ENCODE measurements at places on chromosomes 5 and 9.
A peak's percentile ranks its signal among the peaks of the same experiment; 100 is the strongest.

- DNase-seq: no peak
Measured at GRCh38 chr9:87160148-87161102, 213.1 kb upstream of the GAS1 start.

- no peak for DNase-seq
Measured at GRCh38 chr5:39624268-39624886, 199.6 kb upstream of the DAB2 start.

DNA sequence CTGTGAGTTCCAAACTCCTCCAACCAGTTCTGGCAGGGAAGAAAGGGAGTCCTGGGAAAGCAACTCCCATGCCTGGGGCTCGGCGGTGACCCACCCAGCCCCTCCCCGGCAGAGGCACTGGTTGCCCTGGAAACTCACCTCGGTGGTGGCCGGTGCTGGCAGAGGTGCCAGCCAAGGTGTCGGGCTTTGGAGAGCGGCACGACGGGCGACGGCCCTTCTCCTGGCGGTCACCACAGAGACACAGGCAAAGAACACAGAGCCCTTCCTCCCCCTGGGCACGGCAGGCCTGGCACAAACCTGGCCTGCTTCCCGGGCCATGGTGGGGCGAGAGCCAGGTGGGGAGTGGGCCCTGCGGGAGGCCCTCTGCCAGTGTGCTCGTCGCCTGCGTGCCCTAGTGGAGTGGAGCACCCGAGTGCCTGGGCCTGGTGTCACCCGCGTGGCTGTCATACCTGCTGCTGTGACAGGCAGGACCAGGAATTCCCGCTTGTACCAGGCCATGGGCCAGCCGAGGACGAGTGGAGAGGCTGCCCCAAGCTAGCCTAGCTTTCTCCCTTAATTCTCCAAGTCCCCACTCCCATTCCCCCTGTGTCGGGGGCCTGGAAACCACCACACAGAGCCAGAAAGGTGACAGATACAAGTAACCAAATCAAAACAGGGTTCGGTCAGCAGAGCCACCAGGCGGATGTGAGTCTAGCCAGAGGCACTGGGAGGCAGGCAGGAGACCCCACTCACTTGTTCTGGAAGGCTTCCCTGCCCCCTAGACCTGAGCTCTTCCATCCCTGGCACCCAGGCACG lies 8.2 kb upstream of the RALGDS start:
- no peak for DNase-seq

- DNase-seq: no peak
Measured at GRCh38 chr5:56498759-56499395, 265.7 kb upstream of the ANKRD55 start.

- DNase-seq: no peak
Measured at GRCh38 chr5:31048282-31049270, 144.9 kb upstream of the CDH6 start.

- DNase-seq: peak; percentile 70
Measured at GRCh38 chr5:132369474-132370180, at the start of gene SLC22A5. Gene SLC22A5 (plus strand): TSS chr5:132369710. CDS start chr5:132369973, 263 bp downstream.

- DNase-seq: no peak
Measured at GRCh38 chr9:124282442-124283227, 24.9 kb downstream of the NEK6 start.

DNA sequence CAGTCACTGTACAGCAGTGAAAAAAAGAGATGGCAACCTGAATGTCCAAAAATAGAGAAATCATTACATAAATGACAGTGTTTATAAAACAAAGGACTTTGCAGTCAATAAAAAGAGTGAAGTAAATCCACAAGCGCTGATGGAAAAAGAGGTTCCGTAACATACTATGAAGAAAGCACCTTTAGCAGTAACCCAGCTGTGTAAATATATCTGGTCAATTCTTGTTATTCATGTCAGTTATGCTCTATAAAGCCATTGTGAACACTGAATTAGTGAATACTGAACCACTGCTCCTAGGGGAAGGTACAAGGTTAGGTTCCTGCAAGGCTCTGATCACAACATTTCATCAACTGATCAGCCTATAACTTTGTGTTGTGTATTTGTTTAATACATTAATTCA lies 39.5 kb downstream of the CCNJL start:
- no peak for DNase-seq

DNA sequence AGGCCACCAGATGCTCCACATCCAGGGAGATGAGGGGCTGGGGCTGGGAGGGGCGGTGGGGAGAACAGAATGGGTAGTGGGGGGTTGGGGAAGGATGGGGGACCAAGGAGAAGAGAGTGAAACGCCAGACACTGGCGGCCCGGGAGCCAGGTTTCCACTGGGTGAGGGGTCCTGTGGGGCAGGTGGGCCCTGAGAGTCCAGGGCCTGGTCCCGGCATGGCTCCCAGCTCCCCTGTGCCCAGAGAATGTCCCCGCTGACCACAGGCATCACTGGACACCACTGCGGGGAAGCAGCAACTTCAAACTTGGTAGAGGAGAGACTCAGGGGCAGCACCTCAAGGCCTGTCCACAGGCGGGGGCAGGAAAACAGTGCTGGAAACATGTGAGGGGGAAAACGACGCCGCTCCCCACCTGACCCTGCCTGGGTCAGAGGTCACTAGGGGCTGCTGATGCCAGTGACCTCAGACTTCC lies 13.2 kb downstream of the NINJ1 start:
- DNase-seq: no peak

GRCh38 chr9:18573021-18573556 lies 99.1 kb downstream of the ADAMTSL1 start:
- no peak for DNase-seq

DNA sequence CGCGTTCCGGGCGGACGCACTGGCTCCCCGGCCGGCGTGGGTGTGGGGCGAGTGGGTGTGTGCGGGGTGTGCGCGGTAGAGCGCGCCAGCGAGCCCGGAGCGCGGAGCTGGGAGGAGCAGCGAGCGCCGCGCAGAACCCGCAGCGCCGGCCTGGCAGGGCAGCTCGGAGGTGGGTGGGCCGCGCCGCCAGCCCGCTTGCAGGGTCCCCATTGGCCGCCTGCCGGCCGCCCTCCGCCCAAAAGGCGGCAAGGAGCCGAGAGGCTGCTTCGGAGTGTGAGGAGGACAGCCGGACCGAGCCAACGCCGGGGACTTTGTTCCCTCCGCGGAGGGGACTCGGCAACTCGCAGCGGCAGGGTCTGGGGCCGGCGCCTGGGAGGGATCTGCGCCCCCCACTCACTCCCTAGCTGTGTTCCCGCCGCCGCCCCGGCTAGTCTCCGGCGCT lies at the start of gene DAPK1:
DAPK1 (plus strand) TSS at position 264 of the 442 bp plus-strand sequence. CDS start 1,211 bp downstream, outside the sequence.
- DNase-seq: no peak

Data from stimulated activated CD4-positive, alpha-beta T cell treated with anti-CD3 and anti-CD28 coated beads, Interleukin-15, amount 100 ng/mL, for 1 hour (primary cell).